H9 (cell line): ENCODE measurements at places on chromosomes 12 and 14. TPM values are rescaled to one million over a fixed set of nuclear protein-coding genes. Genes with fewer than 3 reads are reported as not detected.

GALNT4 gene
- total RNA-seq, result 3.1 TPM in 2 replicates

TAS2R8 gene
- not detected in 2 replicates for total RNA-seq

ANO6 gene
- 24.3 TPM in 2 replicates for total RNA-seq

GPR132 gene
- 0.20 and 0.24 TPM in 2 replicates for total RNA-seq

RIPK3 gene
- total RNA-seq, result 0.35 TPM in 1 of 2 replicates, not detected in the other
